Neural crest cell (in vitro differentiated cells): ENCODE measurements at places on chromosomes 7 and 10.

DNA sequence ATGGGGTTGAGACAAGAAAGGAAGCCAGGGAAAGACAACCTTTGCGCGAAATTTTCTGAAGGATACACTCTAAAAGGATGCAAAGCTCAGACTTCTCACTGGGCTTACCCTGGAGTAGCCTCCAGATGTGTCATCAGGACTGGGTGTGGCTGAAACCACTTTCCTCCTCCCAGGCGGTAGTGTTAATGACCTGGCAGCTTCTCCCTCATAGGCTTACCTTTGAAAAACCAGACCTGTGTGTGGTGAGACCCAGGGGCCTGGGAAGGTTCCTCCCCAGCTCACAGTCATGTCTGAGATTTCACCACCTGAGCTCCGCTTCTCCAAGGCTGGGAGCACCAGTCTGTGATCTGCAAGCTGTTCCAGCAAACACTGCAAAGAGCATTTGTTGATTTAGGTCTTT, 93.7 kb downstream of the EPC1 start:
- no peak for DNase-seq

DNA sequence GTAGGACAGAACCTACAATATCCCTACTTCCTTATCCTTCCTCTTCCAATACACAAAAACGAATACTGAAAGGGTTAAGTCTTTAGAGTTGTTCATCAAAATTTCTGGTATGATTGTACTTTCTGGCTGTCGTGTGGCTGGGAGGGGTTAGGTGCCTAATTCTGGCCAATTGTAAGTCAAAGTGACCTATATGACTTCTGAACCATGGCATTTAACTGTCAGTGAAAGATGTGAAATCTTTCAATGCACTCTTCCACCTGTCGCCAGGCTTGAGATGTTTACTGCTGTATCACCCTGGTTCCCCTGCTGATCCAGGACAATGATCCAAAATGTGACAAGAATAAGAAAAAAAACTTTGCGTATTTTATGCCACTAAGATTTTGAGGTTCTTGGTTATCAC, 20.8 kb downstream of the EPC1 start:
- DNase-seq, result no peak

- no peak for DNase-seq
These were observed 45.5 kb upstream of the RNF148 start for GRCh38 chr7:122748195-122748594.

DNA sequence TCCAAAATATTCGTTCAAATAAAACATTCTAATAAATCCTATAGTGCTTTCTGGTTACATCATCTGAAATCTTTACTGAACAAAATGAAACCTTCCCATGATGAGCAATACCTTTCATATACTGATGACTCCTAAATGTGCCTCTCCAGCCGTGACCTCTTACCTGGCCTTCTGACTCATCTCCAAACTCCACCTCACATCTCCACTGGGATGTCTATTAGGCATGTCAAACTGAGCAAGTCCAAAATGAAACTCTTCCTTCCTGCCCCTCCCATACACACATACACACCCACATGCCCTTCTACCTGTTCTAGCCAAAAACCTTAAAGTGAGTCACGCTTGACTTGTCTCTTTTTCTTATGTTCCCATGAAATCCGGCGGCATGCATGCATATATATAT, 22.9 kb downstream of the GSAP start:
- no peak for DNase-seq

DNA sequence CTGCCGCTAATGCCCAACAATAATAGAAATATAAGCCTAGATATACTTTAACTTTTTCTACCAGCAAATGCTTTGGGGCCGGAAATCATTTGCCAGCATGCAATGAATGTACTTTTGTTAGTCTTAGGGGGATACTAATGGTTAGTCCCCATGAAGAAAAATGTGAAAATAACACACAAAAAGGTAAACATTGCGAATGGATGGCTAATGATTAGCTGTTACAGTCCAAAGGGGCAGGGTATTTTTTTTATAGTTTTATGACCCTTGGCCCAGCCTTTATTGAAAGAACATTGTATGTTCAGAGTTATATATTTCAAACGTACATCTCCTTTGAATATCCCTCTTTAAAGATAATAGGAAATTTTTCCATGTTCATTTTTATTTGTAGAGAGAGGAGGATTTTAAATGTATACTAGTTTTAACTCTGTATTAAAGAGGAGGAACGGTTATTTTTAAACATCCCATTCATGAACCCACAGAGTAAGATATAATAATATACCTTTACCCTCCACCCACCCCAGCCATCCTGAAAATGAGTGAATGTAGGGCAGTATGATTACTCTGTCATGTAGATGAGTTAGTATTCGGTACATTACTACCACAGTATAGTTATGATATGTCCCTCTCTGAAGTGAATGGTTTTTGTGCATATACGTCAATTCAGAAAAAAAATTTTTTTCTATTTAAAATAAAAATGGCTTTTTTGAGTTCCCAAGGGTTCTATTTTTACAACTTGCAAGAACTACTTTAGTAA, 63.6 kb downstream of the ARID5B start:
- DNase-seq, result no peak

GRCh38 chr10:24456322-24456721, 247.4 kb downstream of the KIAA1217 start:
- DNase-seq, result no peak

GRCh38 chr7:70492625-70493024, 639.3 kb upstream of the GALNT17 start:
- DNase-seq, result no peak

- DNase-seq, result no peak
These were observed 253.6 kb downstream of the KIF20B start for GRCh38 chr10:89954787-89955566.

- DNase-seq, result no peak
These were observed 17.6 kb upstream of the TNPO3 start for GRCh38 chr7:129072479-129073011.

DNA sequence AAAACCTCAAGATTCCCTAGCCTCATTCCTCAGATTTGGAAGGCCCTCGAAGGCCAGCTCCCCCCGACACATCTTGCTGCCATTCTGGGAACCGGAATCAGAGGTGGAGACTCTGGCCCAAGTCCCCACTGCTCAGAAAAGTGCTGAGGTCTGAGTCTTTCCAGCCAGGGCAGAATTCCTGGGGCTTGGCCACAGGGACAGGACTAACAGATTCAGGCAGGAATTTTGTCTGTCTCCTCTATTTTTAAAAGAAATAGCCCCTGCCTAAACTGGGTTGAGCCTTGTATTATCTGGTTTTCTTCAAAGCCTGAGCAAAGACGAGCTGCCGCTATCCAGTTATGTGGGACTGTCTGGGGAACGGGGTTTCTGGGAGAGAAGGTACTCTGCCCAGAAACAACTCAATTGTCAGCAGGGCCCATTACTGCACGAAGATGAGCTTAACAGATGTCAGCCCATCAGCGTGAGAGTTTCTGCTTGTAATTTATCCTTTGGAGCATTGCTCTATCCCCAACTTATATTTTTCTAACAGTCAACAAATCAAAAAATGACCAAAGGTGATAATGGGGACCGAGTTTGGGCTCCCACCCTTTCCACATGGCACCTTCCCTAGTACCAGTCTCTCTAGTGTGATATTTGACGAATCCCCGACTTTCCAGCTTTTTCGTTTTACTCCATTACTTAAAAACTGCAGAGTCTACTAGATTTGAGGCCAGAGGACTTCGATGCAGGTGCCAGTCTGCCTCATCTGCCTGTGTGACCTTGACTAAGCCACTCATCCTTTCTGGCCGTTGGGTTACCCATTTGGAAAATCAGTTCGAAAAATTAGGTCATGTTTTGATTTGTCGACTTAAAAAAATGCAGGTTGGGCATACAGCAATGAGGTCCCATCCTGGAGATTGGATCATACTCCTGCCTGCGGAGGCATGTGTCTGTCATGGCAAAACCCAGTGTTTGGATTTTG, 110.9 kb downstream of the WDR11 start:
- no peak for DNase-seq

- peak; percentile 41 for DNase-seq
These were observed 38.5 kb downstream of the CRTAC1 start for GRCh38 chr10:97991871-97992270.

DNA sequence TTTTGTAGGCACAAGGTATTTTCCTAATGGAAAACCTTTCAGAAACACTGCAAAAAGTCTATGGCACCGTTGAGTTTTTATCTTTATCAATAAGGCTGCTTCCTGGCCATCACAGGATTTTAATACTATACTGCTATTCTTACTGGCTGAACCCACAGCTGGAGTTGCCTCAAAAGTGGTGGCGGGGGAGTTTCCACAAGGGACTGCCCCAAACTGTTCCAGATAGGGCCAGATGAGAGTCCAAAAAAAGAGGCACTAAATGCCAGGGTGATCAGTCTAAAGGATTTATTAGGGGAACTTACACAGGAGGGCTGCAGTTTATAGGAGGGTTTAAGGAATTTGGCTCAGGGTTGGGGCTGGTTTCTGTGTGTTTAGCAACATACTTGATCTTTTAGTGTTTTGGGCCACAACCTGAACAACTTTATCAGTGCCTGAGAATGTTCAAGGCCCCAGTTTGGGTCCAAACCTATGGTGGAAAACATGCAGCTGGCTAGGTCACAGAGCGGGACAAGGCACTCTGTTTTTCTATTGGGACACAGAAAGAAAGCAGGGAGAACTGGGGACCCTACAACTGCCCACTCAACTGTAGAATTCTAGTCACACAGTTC, 41.4 kb downstream of the STAM start:
- DNase-seq, result no peak

- DNase-seq, result no peak
These were observed 15.9 kb downstream of the HYCC1 start for GRCh38 chr7:22997871-22998518.

- no peak for DNase-seq
These were observed 827.6 kb upstream of the AUTS2 start for GRCh38 chr7:68770649-68771048.

GRCh38 chr7:90564455-90564854, 31.7 kb upstream of the CDK14 start:
- no peak for DNase-seq

GRCh38 chr10:2981361-2981801, 86.0 kb upstream of the PFKP start:
- DNase-seq, result no peak

DNA sequence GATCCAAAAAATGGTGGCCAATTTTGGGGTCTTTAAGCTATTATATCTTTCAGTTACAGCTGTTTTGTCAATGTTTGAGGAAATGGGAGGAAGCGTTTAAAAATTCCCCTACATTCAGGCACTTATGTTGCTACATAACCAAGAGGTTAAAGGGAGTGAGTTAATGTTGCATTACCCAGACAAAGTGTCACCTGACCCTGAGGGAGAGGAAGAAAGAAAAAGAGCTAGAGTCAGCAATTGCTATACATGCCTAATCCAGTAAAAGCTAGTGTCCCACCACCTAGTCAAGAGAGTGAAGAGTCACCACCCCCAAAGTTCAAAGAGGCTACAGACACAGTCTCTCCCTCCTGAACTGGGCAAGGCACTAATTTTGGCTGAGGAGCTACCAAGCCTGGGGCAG, 69.5 kb upstream of the ZNF92 start:
- DNase-seq, result no peak

- no peak for DNase-seq
These were observed 73.1 kb upstream of the MET start for GRCh38 chr7:116598861-116599260.

GRCh38 chr7:86598311-86598710, 45.4 kb upstream of the GRM3 start:
- peak; percentile 24 for DNase-seq

DNA sequence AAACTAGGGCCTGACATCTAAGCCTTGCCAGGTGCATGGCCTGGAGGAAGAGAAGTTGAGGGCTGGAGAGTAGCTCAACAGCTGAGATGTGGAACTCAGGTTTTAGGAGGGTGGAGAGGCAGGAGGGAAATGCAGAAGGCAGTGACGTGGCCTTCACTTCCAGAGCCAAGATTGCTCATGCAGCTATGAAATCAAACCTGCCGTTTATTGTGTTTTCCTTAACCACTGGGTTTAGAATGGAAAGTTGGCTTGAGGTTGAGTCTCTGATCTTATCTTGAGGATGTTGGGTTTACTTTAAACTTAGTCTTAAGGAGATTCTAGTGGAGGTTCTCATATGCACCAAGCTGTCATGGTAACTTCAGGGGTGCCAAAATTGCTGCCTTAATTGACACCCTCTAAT, 178.6 kb downstream of the SORCS3 start:
- DNase-seq, result no peak

DNA sequence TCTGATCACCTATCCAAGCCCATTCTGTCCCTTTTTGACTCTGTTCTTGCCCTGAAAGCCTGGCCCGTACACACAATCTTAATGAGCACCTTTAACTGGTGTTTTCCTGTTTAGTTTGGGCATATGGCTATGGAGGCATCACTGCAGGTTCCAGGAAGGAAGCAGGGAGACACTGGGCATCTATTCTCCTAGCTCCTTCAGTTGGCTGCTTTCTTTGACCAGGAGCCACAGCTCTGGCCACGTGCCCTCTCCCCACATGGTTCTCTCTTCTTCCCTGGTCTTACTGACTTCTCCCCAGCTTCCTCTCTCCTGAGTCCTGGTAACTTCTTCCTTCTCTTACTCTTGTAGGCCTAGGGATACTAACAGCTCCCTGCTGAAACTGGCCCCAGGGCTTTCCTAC, 144.4 kb downstream of the CREB5 start:
- DNase-seq, result no peak

DNA sequence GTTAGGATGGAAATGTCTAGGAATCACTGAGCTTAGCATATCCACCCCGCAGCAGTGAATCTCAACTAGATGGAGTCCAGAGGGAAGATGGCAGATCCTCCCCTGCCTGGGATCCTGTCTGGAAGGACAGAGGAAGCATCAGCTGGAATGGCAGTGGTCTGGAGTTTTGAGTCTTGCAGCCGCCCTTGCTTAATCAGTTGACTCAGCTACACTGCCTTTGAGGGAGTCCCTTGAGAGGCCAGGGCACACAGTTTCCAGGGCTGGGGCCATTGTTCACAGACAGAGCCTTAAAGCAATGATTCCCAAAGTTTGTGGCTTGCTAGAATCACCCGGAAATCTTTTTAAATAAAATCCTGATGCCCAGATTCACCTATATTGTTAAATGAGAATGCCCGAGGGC, 128.1 kb downstream of the NT5C2 start:
- DNase-seq, result no peak

DNA sequence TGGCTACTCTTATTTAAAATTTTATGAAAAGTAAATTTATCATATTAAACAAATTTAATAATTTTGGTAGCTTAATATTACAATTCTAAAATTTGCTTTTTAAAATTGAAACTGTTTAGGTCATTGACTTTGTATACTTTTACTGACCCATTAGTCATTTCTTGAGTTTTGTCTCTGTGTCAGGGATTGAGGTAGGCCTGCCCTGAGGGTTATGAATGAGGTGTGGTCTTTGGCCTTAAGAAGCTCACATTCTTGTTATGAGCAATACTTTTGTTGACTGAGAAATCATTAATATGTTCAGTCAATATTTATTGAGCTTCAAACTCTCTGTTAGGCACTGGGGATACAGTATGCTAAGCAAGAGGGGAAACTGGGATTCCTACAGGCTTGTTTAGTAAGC, 47.0 kb upstream of the RPA3 start:
- DNase-seq, result no peak

DNA sequence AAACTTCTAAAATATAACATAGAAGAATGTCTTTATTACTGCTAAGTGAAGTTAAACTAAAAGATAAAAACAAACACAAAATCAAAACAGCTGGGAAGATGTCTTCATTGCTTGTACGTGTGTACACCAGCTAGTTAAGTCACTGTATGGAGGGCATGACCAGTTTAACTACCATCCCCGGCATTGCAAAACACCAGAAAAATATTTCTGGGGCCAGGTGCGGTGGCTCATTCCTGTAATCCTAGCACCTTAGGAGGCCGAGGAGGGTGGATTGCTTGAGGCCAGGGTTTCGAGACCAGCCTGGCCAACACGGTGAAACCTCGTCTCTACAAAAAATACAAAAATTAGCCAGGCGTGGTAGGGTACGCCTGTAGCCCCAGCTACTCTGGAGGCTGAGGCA, 19.2 kb upstream of the C7orf33 start:
- no peak for DNase-seq

- no peak for DNase-seq
These were observed 633.5 kb upstream of the ANKRD30A start for GRCh38 chr10:36491926-36492325.
